ENCODE measurements at places on chromosomes 5 and 9. TPM values are rescaled to one million over a fixed set of nuclear protein-coding genes. Genes with fewer than 3 reads are reported as not detected.

GRCh38 chr9:121946465-121946864 is 146.6 kb downstream of the TTLL11 start:
- DNase-seq: no peak

GRCh38 chr9:83744206-83744605 is 36.4 kb upstream of the UBQLN1 start:
- no peak for DNase-seq

- DNase-seq: no peak
These were observed 1049.5 kb upstream of the ACO1 start for GRCh38 chr9:31334837-31335528.

C7 gene
- polyA plus RNA-seq: 0.08 TPM

GRCh38 chr9:82969291-82969690 is 93.7 kb downstream of the RASEF start:
- no peak for DNase-seq

NRG2 gene
- 0.49 TPM for polyA plus RNA-seq

CDH18 gene
- 0.30 TPM for polyA plus RNA-seq

CETN3 gene
- polyA plus RNA-seq: 2.8 TPM

- DNase-seq: no peak
These were observed 881.1 kb upstream of the DMAC1 start for GRCh38 chr9:8680658-8681057.

DNA sequence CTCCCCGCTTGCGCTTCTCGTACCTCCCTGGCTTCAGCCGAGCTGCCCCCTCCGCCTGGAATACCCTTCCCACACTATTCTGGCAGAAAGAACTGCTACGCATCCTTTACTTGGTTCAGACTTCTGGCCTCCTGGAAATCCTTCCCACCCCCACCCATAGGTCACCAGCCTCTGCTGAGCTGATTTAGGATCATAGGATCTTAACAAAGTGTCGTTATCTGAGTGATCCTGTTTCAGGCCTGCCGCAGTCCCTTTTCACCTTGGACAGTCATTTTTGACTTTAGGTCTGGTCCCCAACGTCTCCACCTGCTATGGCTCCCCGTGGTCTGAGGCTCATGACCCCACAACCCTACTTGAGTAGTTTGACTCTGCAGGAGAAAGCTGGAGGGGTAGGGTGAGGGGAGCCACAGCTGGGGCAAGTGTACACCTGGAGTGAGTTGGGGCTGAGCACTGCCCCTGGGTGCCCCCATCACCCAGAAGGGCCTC is 27.3 kb downstream of the EGR1 start:
- no peak for DNase-seq

NR6A1 gene
- 77.0 TPM for polyA plus RNA-seq

GOLM1 gene
- 32.2 TPM for polyA plus RNA-seq

DNA sequence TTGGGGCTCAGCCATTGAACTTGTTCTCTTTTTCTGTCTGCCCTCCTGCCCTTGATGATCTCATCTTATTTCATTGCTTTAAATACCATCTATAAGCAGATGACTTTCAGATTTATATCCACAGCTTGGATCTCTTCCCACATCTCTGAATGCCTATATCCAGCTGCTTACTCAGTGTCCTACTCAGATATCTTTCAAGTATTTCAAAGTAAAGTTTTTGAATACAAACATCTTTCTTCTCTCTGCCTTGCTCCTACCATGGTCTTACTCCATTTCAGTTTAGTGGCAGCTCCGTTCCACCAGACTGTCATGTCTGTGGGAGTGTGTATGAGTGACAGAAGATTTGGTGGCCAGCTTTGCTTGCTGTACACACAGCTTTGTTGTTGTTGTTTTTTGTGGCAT is 59.7 kb downstream of the ERBIN start:
- no peak for DNase-seq

ZNF658 gene
- polyA plus RNA-seq: 0.80 TPM

GRCh38 chr5:137833463-137833862 is 34.2 kb upstream of the MYOT start:
- DNase-seq: no peak

DNA sequence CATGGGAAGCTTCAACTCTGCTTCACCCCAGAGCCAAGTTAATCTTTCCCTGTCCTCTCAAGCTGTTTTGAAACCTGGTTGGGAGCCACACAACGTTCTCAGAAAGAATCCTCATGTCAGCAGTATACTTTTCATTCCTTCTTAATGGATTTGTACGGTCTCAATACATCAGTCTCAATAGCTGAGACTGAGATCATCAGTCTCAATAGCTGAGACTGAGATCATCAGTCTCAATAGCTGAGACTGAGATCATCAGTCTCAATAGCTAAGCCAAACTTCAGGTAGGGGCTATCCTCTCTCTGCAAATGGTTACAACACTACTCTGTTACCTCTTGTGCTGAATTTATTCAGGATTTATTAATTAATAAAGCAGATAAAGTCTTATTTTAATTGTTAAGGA is 1317.4 kb upstream of the CDH9 start:
- no peak for DNase-seq

DNA sequence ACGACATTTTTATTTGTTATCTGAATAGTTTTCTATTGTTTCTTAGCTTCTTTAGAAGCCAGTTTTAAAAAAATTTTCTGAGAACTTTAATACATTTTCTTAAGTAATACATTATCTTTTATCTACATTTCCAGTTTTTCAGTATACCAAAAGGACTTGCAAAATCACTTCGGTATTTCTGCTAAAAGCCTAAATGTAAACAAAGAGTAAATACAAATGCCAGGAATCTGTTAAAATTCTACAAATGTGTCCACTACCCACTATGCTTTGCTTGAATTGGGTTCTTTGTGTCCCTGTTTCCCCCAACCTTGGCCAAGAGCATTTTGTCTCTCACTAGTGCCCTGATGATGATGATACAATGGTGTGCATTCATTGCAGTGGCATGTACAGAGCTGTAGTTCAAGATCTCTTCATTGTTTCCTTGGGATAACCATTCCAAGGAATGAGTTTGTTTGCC is 611.2 kb downstream of the NR2F1-AS1 start:
- no peak for DNase-seq

SLC25A2 gene
- polyA plus RNA-seq: 0.05 TPM

GRCh38 chr5:171721464-171721863 is 64.2 kb upstream of the SMIM23 start:
- DNase-seq: peak; percentile 41

GRCh38 chr9:127977884-127978647 is 2.7 kb downstream of the EEIG1 start:
- no peak for DNase-seq

FOXD4L3 gene
- not detected for polyA plus RNA-seq

GRCh38 chr5:157651623-157652376 is 438 bp downstream of the SOX30 start:
- DNase-seq: peak; percentile 75

GADD45G gene
- 11.4 TPM for polyA plus RNA-seq

DNA sequence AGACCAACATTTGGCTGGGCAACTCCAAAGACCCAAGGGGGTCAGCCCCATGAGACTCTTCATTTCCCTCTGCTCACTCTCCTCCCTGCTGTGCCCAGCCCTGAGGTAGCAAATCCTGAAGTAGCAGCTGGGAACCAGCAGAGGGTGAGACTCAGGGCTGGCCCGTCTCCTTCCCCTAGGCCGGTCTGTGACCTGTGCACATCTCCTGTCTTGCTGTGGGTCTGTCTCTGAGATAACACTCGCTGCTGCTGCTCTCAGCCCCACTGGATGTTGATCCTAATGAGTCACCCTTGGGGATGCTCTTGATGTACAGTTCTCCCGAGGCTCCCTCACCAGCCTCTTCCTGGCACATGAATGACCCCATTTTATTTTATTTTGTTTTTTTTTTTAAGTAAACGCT is 7.3 kb upstream of the OR2V1 start:
- DNase-seq: no peak

DNA sequence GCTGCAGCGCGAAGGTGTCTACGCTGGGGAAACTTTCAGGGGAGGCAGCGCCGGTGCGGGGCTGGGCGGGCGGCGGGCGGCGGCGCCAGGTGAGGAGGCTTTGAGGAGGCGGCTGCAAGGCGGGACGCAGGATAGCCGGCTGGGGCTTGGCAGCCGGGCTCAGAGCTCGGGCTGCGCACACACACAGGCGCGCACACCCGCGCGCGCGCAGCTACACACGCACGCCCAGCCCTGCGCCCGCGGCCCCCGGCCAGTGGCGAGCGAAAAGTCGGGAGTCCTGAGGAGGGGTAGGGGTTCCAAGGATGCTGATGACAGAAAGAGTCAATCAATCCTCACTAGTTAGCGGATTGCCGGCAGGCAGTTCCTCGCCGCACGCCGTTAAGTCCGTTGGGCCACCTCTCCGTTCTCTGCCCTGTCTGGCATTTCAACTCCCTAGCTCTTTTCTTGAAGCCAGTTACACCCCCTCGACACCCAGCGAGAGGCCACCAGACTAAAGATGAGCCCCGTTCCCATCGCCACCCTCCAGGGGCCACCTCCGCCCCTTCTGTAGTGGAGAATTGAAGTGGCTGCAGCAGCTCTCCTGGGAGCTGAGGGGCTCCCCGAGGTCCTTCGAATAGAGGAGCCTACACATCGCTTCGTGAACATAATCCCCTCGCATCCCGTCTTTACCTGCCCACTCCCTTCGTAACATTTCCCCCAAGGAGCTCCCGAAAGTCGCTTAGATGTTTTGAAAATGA is 1640.3 kb upstream of the C9orf72 start:
- peak; percentile 83 for DNase-seq

- no peak for DNase-seq
These were observed 37.9 kb downstream of the UBTD2 start for GRCh38 chr5:172245703-172246125.

IFNA17 gene
- polyA plus RNA-seq: not detected

DNA sequence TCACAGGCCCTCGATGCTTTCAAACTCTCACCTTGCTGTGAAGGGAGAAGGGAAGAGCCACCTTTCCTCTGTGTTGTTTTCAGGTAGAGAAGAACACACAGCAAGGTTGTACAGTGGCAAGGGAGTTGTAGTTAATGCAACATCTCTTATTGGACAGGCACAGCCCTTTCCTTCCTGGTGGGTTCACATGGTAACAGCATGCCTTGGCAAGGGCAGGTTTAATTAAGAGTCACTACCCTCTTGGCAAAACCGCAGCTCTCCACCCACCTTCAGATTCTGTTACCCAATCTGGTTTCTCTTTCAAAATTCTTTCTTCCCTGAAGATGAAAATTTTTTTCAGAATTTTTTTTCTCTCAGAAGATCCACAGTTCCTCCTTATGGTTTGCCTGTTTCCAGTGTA is 253.1 kb downstream of the TLR4 start:
- no peak for DNase-seq

SLC30A5 gene
- 31.0 TPM for polyA plus RNA-seq

DNA sequence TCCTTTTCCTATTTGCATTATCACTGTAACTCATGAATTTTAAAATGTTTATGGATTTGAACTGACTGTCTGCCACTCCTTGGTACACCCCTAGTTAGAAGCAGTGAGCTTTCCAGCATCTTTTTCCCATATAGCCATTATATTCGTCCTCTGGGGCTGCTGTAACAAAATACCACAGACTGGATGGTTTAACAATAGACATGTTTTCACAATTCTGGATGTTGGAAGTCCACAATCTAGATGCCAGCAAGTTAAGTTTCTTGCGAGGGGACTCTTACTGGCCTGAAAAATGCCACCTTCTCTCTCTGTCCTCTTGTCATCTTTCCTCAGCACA is 530.0 kb downstream of the SEMA5A start:
- no peak for DNase-seq

GRCh38 chr9:297104-297972 is 82.7 kb downstream of the DOCK8 start:
- no peak for DNase-seq

GRCh38 chr9:4062966-4063365 is 236.9 kb downstream of the GLIS3 start:
- no peak for DNase-seq

OR1J2 gene
- not detected for polyA plus RNA-seq

DNA sequence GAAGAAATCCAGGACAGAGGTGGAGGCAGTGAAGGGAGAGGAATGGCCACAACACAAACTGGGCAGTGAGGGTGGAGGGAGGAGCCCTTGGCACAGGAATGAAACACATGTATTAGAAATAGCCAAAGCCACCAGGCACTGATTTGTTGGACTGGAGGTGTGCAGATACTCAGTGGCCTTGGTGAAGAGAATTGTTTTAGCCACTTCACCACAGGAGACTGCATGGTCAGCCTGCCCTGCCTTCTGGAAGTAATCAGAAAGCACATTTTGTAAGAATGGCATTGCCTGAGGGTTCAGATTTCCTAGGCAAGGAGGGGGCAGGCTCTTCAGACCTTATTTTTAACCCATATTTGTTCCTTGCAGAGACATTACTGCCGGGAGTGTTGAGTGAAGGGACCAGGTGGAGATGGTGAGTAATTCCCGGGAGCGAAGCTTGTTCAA is 2.2 kb downstream of the SGCD start:
- no peak for DNase-seq

DOCK2 gene
- 3.2 TPM for polyA plus RNA-seq

AGXT2 gene
- polyA plus RNA-seq: not detected

DMGDH gene
- 0.31 TPM for polyA plus RNA-seq

- peak; percentile 9 for DNase-seq
These were observed 114.0 kb downstream of the NSG2 start for GRCh38 chr5:174159327-174160114.

- no peak for DNase-seq
These were observed 3.0 kb upstream of the CDX1 start for GRCh38 chr5:150163547-150164059.

DNA sequence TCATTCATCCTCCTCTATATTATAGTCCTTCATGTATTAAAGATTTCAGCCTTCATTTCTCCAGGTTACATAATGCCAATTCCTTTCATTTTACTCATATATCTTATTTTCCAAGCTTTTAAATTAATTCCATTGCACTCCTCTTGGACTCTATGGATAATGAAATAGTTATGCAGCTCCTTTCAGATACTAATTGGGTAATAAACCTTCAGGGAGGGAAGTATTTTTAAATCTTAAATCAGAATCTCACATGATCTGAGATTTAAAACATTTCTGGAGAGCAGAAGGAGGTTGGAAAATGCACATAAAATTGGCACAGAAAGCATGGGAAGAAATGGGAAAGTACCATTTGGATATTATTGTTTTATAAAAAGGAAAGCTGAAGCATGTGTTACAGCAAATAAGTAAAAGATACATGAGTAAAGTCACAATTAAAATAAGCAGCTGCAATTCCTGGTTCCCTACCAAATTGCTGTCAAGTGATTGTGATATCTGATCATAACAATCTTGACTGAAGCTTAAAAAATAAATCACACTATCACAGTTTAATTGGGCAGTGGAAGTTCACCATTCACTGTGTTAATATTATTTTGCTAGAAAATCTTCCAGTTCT is 257.9 kb upstream of the NREP start:
- DNase-seq: no peak

TEK gene
- polyA plus RNA-seq: 7.0 TPM

Measured in H1 (cell line).